ENCODE measurements at places on chromosomes 1 and 21.
A peak's percentile ranks its signal among the peaks of the same experiment; 100 is the strongest.

- DNase-seq: no peak
Observed at GRCh38 chr21:24456358-24456757, 1150.9 kb downstream of the MRPL39 start.

DNA sequence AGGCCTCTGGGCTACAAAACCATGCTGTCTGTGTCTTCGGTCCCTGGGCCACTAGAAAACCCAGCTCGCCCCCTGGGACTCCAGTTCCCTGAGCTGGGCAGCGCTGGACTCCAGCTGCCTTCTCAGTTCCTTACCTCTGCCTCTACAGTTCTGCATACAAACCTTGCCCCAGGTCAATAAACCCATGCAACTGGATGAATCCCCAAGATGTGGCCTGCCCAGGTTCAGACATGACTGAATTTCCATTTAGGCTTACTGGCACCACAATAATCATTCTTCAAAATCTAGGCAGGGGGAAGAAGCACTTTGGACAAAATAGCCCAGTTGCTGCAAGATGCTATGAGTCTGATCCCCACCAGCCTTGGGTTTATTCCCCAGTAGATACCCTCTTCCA is 159.5 kb downstream of the RRAGC start:
- no peak for DNase-seq

- DNase-seq: no peak
Observed at GRCh38 chr1:86692641-86693040, 11.7 kb upstream of the SH3GLB1 start.

GRCh38 chr1:41758904-41759548 is 159.7 kb downstream of the HIVEP3 start:
- no peak for DNase-seq

DNA sequence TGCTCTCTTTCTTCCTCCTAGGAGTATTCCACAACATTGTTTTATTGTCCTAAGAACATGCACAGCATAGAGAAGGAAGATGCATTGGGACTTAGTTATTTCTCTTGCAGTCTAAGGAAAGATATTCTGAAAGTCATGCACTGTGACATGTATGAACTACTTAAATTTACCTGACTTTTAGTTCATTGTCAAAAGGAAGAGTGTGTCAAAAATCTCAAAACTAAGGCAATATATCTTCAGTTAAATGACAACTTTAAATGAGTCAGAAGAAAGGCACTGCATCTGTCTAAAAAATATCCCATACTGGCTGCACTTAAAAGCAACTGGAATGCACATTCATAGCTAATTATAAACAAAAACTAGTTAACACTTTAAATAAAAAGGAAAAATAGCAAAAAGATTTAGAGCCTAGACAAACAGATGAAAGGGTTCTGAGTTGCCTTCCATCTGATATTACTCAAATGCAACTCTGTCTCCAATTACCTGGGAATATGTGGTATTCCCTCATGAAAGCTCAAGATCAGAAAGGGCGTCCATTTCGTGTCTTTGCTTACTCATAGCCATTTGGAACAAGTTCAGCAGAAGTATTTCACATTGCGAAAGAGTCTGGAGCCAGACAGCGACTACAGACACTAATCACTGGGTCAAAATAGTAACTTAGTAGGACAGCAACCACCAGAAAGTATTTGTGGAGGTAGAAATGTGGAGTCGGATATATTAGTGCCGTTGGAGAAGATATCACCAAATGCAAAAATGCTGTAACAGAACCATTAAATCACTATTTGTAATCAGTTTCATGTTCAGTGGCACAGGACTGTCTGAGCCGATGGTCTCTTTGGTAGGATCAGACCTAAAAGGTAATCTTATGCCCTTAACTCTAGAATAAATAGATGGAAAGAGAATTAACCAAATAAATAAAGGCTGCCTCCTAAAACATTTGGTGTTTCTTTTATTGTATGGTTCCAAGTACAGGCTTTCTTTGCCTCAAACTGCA is 225.7 kb downstream of the GREM2 start:
- no peak for DNase-seq

DNA sequence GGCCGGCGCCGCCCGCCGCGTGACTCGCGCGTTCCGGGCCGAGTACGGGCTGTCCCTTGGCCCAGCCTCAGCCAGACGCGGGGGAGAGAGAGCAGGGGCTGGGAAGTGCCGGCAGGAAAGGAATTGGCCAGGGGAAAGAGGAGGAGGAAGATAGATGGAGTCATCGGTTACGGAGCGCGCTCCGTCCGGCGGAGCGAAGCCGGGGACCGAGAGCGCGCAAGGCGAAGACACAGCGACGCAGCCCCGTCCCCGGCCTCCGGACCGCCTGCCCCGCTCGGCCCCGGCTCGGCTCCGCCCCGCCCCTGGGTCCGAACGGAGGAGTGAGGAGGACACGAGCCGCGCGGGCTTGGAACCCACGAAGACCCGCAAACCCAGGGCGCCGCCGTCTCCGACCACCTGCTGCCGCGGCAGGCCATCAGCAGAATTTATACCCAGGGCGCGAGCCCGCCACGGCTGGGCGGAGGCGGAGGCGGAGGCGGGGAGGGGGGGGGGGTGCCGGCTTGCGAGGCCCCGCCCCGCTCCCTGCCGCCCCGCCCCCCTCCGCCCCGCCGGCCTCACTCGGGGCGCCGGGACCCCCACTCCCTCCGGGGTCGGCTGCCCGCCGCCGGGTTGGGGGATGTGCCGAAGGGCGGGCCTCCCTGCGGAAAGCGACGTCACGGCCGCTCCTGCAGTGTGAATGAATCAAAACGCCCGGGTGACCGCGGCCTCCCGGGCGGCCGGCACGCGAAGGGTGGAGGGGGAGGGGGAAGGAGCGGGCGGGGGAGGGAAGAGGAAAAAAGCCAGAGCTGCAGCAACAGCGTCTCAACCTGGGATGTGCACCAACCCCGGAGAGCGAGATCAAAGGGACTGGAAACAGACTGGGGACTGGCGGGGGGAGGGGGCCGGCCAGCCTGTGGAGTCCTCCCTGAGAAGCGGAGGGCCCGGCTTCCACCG is at the start of gene LHX4:
Gene LHX4 (plus strand): TSS at position 782 of the 933 bp plus-strand sequence. CDS start 266 bp downstream, outside the sequence.
- DNase-seq: peak; percentile 66

DNA sequence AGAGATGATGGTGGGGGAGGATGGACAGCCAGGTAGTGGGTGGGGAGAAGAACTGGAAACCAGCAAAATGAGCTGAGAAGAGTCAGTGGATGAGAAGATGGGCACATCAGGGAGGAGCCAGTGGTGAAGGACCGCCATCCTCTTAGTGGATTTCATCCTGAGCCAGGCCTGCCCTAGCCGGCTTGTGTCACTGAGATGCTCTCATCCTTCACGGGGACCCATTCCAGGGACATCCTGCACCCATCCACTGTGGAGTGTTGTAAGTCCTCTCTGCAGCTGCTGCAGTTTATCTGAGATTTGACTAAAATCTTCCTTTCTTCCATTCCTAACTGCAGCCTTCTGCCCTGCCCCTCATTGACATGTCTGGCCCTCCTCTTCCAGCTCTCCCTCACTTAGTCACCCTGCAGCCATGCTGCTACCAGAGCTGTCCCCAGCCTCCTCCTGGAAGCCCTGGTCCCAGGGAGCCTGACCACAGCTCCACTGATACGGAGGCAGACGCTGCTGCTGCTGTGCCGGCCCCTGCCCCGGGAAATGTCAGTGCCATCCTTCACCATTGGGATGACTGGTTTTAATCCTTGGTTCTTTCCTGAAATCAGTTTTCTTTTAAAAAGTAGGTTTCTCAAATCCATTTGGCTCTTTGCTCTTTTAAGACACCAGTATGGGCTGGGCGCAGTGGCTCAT is 33.2 kb downstream of the STUM start:
- DNase-seq: no peak

GRCh38 chr1:2216767-2217058 is 11.4 kb upstream of the SKI start:
- no peak for DNase-seq

DNA sequence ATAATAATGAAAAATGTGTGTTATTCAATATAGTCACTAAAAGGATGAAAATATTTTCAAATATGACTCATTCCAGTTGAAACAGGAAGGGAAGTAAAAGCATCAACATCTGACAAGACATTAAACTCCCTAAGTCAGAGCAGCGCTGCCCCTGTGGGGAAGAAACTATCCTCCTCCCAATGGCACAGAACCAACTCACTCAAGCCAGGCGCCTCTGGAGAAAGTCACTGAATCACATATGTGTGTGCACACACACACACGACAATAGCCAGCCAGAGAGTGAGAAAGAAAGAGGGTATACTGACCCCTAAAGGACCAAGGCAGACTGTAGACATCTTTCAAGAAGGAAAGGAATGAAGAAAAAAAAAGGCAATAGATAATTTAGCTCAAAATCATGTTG is 126.9 kb downstream of the SETD4 start:
- no peak for DNase-seq

GRCh38 chr1:164325786-164326185 is 233.2 kb upstream of the PBX1 start:
- DNase-seq: no peak

GRCh38 chr1:173240609-173241008 is 33.5 kb upstream of the TNFSF4 start:
- DNase-seq: no peak

DNA sequence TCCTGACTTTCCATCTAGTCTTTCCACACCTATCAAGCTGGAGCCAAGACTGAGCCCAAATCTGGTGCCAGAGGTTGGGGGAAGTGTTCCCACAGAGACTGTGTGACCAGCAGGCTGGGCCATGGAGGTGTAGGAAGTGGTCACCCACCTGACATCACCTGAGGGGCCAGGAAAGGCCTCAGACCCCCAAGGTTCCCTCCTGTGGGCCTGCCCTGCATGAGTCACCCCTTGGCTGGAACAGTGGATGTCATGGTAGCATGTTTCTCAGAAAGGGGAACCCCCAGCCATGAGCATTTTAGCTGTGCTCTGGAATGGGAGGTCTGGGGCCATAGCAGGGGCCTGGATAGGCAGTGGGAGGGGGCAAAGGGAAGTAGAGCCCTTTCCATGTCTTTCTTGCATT is 5.7 kb upstream of the TNFRSF8 start:
- no peak for DNase-seq

- DNase-seq: no peak
Observed at GRCh38 chr1:114485286-114485685, 25.7 kb downstream of the TRIM33 start.

- no peak for DNase-seq
Observed at GRCh38 chr1:172112576-172112975, 271.3 kb downstream of the DNM3 start.

GRCh38 chr1:110237386-110238152 is 27.5 kb downstream of the KCNC4 start:
- DNase-seq: peak; percentile 46
